ENCODE measurements at places on chromosomes 4 and X. TPM values are rescaled to one million over a fixed set of nuclear protein-coding genes. Genes with fewer than 3 reads are reported as not detected.

GRCh38 chrX:152619897-152620296 lies 17.8 kb upstream of the GABRQ start:
- no peak overlapping the region for H3K27ac ChIP-seq
- no peak for DNase-seq
- no peak overlapping the region for H3K4me3 ChIP-seq
- no peaks in the 10 kb centered on the region for H3K4me1 ChIP-seq
- no peaks in the 10 kb centered on the region for H3K27me3 ChIP-seq

DNA sequence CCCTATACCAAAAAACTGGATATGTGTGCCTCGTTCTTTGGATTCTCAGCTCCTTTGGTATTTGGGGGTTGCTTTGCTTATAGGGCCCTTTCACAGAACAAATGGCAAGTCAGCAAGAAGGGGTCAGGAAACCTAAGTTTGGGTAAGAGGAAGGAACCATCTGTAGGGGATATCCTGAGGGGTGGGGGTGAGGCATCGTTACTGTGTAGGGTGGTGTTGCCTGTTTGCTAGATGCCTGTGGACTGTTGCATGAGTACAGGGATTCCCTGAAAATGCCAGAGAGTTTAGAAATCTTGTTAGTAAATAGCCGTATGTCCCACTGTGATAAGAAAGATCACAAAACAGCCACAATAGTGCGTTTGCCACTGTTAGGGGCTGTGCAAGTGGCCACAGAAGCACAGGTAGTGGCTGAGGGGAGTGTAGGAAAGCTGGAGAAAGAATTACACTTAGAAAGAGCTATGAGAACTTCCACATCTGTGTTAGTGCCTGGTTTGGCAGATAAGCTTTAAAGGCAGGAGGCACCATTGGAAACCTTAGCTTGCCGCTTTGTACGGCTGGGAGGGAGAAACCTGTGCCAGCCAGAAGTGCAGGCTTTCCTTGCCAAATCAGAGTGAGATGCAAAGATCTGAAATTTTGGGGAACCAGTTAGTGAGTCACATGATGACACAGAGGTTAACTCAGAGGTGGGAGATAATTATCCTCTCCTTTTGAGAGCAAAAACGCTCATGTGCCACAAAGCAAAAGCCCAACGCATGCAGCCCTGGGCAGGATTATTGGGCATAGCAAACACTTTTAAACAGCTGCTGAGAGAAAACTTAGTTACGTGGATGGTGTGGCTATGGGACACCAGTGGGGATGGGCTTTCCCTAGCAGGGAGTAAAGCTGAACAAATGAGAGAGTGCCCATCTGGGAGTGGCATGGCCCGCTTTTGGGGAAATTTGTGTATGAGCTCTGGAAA lies 343.7 kb downstream of the ARAP2 start:
- no peaks in the 10 kb centered on the region for H3K4me1 ChIP-seq
- H3K36me3 ChIP-seq: no peaks in the 10 kb centered on the region
- H3K27ac ChIP-seq: no peak overlapping the region
- H3K27me3 ChIP-seq: peaks cover 2% of the 10 kb centered on the region
- H3K4me3 ChIP-seq: no peak overlapping the region
- DNase-seq: no peak

GRCh38 chr4:6235901-6236640 lies 33.6 kb upstream of the WFS1 start:
- no peak overlapping the region for H3K27ac ChIP-seq
- no peak for DNase-seq
- H3K27me3 ChIP-seq: peaks cover 32% of the 10 kb centered on the region

- no peak overlapping the region for H3K4me3 ChIP-seq
- H3K4me1 ChIP-seq: no peaks in the 10 kb centered on the region
- no peak for DNase-seq
- no peaks in the 10 kb centered on the region for H3K27me3 ChIP-seq
Observed at GRCh38 chrX:121832446-121832845, 785.0 kb downstream of the GLUD2 start.

- H3K4me1 ChIP-seq: peaks cover 14% of the 10 kb centered on the region
- H3K27me3 ChIP-seq: no peaks in the 10 kb centered on the region
- no peak overlapping the region for H3K4me3 ChIP-seq
- no peaks in the 10 kb centered on the region for H3K36me3 ChIP-seq
- no peak overlapping the region for H3K27ac ChIP-seq
- DNase-seq: no peak
Observed at GRCh38 chr4:95107004-95107403, 349.2 kb downstream of the BMPR1B start.

DNA sequence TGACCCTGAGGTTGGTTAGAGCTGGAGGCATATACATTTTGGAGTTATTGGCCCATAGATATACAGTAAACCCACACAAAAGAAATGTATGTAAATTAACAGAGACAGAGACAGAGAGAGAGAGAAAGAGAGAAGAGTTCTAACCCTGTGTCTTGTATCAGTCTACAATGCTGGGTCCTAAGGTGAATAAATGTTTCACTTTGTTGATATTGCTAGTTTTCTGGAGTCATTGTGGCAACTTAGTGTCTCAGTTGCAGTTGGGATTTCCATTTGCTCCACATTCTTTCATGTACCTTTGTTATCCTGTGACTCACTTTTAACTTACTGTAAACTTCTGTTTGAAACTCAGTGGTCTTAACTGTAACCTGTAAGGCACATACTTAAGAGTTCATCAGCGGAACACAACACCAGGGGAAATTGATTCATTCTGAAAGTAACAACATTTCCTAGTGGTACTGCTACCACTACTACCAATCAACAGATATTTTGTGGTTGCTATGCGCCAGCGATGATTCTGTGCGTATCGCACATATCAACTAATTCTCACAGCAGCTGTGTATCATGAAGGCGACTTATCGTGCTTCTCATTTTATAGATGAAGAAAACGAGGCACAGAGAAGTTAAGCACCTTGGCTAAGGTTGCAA lies 38.5 kb upstream of the ETDA start:
- DNase-seq: no peak
- no peaks in the 10 kb centered on the region for H3K27me3 ChIP-seq
- H3K36me3 ChIP-seq: no peaks in the 10 kb centered on the region
- H3K4me3 ChIP-seq: no peak overlapping the region

GRCh38 chr4:15884666-15885065 lies 53.9 kb downstream of the FGFBP1 start:
- DNase-seq: no peak
- H3K4me3 ChIP-seq: no peak overlapping the region
- H3K27ac ChIP-seq: no peak overlapping the region
- H3K27me3 ChIP-seq: peaks cover 1% of the 10 kb centered on the region
- peaks cover 10% of the 10 kb centered on the region for H3K4me1 ChIP-seq
- no peaks in the 10 kb centered on the region for H3K36me3 ChIP-seq

DNA sequence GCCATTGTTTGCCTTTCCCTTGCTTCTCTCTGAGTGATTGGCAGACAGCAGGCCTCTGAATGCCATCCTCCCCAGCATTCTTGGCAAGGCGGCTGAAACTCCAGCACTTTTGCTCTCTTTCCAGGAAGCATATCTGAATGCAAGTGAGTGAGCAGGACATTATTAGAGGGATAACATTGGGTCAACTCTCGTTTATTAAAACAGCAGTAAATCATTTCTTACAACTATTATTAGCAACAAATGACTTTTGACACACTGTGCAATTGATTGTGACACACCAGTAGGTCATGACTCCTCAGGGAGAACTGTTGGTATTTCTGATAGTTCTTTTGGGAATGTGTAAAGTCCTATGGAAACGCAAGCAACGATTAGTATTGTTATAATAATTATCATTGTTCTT lies 103.8 kb downstream of the EFNB1 start:
- no peaks in the 10 kb centered on the region for H3K27me3 ChIP-seq
- DNase-seq: no peak
- peaks cover 54% of the 10 kb centered on the region for H3K4me1 ChIP-seq
- no peaks in the 10 kb centered on the region for H3K36me3 ChIP-seq
- H3K27ac ChIP-seq: no peak overlapping the region
- H3K4me3 ChIP-seq: no peak overlapping the region

GRCh38 chr4:67678612-67679011 lies 22.3 kb downstream of the UBA6 start:
- no peaks in the 10 kb centered on the region for H3K4me1 ChIP-seq
- H3K27ac ChIP-seq: no peak overlapping the region
- DNase-seq: no peak
- no peaks in the 10 kb centered on the region for H3K27me3 ChIP-seq

GRCh38 chr4:103591841-103592240 lies 127.9 kb downstream of the TACR3 start:
- peaks cover 11% of the 10 kb centered on the region for H3K27me3 ChIP-seq
- no peak for DNase-seq
- H3K27ac ChIP-seq: no peak overlapping the region
- H3K4me3 ChIP-seq: no peak overlapping the region
- no peaks in the 10 kb centered on the region for H3K4me1 ChIP-seq

CFI gene
- total RNA-seq: not detected

GRIA2 gene
- 1.4 TPM for total RNA-seq

DNA sequence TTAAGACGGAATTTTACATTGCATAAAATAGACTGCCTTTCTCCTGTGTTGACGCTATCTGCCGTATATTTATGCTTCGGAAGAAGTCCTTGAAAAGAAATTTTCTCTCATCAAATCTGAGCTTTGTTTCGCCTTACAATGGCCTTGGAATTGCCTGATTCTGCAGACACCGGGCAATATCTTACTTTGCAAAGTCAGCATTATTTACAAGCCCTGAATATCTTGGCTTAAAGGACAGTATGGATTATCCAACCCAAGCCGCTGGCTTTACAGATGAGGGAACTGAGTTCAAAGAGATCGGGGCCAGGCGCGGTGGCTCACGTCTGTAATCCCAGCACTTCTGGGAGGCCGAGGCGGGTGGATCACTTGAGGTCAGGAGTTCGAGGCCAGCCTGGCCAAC lies 1.1 kb upstream of the MANBA start:
- no peaks in the 10 kb centered on the region for H3K27me3 ChIP-seq
- H3K36me3 ChIP-seq: no peaks in the 10 kb centered on the region
- peaks cover 36% of the 10 kb centered on the region for H3K4me1 ChIP-seq
- H3K27ac ChIP-seq: no peak overlapping the region
- no peak for DNase-seq

DNA sequence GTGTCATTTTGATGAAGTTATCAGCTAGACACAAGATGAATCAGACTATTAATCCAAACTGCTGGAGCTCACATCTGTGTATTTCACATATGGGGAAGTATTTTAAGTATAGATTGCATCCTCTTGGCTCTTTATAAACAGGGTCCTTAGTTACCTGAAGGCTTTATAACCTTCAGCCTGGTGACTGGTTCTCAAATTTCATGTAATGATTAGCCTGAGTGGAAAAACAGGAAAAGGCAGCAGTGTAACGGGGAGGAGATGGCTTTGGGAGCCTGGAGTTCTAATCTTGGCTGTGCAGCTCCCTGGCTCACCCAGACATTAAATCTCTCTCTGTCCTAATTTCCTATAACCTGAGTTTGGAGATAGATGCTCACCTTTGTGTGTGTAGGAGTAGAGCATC lies 103.8 kb upstream of the HPF1 start:
- DNase-seq: no peak
- no peak overlapping the region for H3K4me3 ChIP-seq
- H3K4me1 ChIP-seq: no peaks in the 10 kb centered on the region

- H3K36me3 ChIP-seq: no peaks in the 10 kb centered on the region
- peaks cover 46% of the 10 kb centered on the region for H3K27me3 ChIP-seq
- no peak overlapping the region for H3K27ac ChIP-seq
- no peak overlapping the region for H3K4me3 ChIP-seq
- DNase-seq: no peak
Observed at GRCh38 chr4:80221161-80221560, 23.9 kb downstream of the PRDM8 start.

- H3K27ac ChIP-seq: no peak overlapping the region
- no peaks in the 10 kb centered on the region for H3K4me1 ChIP-seq
- H3K4me3 ChIP-seq: no peak overlapping the region
- peaks cover 1% of the 10 kb centered on the region for H3K27me3 ChIP-seq
- no peak for DNase-seq
- peaks cover 2% of the 10 kb centered on the region for H3K36me3 ChIP-seq
Observed at GRCh38 chr4:96036781-96037180, 196.9 kb downstream of the PDHA2 start.

DNA sequence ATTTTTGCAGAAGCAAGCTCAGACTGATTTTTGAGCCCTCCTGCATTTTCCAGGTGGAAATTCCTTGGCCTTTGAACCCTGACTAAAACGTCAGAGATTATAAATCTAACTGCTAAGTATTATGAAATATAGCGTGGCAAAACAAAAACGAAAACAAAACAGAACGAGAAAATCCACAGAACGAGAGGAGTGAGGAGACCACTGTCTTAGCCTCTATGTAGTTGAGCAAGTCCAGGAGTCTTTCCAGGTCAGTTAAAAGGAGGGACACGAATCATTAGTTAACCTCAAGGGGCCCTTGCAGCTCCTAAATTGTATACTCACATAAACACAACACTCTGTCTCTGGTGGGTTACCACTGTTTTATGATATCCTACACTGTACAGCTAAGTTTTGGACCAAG lies 80.2 kb downstream of the SYNPO2 start:
- no peak for DNase-seq
- H3K27me3 ChIP-seq: no peaks in the 10 kb centered on the region
- peaks cover 59% of the 10 kb centered on the region for H3K4me1 ChIP-seq
- H3K36me3 ChIP-seq: no peaks in the 10 kb centered on the region

DNA sequence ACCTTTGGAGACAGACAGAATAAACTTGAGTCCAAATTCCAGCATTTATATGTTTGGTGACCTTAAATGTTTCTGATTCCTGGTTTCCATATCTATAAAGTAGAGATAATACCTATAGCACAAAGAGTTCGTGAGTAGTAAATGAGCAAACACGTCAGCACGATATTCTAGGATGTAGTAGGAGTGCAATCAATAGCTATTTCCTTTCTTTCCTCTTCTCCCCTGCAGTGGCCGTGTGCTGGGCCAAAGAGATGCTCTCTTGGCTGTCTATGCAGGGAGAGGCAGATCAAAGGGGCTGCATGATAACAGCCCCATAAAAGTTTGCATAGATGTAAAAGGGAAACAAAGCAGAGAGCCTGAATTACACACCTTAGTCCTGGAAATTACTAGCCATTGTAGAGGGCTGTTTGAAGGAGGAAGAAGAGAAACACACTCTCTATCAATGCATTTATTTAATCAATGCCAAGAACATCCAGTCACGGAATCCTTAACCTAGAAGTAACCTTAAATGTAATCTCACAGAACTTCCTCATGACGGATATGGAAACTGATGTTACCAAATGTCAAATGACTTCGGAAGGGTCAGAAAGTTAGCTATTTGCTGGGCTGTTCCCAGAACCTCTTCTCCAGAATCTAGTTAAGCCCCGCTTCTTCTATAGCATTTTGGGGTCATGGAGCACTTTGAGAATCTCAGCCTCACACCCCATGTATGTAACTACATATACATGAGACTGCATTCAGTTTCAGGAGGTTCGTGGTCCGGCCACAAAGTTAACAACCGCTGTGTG lies 35.5 kb upstream of the PLAC8 start:
- no peak for DNase-seq
- H3K27ac ChIP-seq: no peak overlapping the region
- H3K27me3 ChIP-seq: no peaks in the 10 kb centered on the region
- H3K4me1 ChIP-seq: no peaks in the 10 kb centered on the region
- H3K36me3 ChIP-seq: no peaks in the 10 kb centered on the region

PRRG3 gene
- not detected for total RNA-seq

DNA sequence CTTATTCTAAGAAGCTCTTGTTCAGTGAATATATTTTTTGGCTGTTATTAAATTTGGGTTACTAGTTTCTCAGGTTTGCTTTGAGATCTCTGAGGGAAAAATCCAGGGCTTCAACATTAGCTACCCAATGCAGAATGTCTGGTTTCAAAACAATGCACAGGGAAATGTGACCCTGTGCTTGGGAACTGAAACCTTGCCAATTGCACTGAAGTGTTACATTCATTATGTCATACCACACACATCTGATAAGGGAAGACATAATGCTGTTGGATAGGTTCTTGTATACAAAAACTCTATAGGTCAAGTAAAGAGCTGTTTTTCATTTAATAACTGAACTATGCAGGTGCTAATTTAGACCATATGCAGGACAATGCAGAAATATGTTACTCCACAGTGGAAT lies 345.3 kb upstream of the BMP3 start:
- H3K36me3 ChIP-seq: no peaks in the 10 kb centered on the region
- DNase-seq: no peak
- H3K27me3 ChIP-seq: peaks cover 2% of the 10 kb centered on the region
- H3K4me1 ChIP-seq: no peaks in the 10 kb centered on the region
- H3K4me3 ChIP-seq: no peak overlapping the region
